ENCODE measurements at places on chromosomes 4 and X.

DNA sequence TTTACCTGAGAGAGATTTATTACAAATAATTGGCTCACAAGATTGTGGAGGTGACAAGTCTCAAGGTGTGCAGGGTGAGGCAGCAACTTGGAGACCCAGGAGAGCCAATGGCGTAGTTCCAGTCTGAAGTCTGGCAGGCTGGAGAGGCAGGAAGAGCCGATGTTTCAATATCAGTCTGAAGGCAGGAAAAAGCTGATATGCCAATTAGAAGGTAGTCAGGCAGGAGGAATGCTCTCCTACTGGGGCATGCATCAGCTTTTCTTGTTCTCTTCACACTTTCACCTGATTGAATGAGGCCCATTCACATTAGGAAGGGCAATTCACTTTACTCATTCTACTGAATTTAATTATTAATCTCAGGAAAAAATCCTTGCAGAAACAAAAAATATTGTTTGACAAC, 1351.7 kb upstream of the ADGRL3 start:
- DNase-seq, result no peak

DNA sequence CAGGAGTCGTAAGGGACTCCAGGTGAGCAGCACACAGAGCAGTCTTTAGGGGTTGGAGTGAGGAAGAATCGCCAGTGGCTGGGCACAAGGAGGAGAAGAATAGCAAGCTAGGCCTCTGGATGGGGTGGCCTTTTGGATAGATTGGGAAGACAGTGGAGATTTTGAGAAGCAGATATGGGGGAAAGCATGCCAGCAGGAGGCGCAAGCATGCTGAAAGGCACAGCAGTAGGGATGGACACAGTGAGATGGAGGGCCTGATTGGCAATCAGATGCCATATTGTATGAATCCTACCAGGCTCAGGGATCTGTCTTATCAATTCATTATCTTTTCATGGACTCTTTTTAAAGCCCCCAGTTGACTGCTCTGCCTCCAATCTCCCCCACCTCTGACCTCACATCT, 60.4 kb upstream of the MAGEA4 start:
- DNase-seq, result no peak

DNA sequence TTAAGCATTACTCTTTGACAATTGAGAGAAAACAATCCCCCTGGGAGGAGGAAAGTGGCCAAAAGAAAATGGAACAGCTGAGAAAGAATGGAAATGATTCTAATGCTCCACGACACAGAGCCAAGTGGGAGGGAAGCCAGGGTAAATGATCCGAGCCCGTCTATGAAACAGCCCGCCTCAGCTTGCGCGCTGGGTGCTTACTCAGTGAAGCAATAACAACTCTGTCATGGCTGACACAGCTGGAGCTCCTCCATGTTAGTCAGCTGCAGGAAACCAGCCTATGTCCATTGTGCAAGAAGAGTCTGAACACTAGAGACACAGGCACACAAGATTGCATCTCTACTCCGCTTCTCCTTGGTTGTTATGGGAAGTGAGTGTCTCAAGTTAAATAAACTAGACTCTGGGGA, 19.3 kb downstream of the NOA1 start:
- DNase-seq, result no peak

- no peak for DNase-seq
Observed at GRCh38 chrX:119728487-119728886, 29.9 kb upstream of the SOWAHD start.

GRCh38 chr4:186642530-186642929, 81.1 kb downstream of the FAT1 start:
- DNase-seq, result no peak

DNA sequence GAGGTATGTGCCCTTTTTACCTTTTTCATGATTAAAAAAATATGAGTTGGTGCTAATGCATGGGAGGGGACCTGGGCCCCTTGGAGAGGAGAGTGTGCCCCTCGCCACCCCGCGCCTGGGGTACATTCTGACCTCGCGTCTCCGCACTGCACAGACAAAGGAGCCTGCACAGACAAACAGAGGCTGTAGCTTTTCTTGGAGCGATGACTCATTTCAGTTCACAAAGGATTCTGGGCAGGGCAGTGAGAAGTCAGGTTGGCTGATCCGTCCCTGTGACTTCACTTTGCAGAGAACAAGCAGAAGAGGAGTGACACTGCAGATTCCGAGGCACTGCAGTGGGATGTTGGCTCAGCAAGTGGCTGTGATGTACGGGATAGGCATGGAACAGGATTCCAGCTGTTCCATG, 82.9 kb downstream of the STOX2 start:
- no peak for DNase-seq

DNA sequence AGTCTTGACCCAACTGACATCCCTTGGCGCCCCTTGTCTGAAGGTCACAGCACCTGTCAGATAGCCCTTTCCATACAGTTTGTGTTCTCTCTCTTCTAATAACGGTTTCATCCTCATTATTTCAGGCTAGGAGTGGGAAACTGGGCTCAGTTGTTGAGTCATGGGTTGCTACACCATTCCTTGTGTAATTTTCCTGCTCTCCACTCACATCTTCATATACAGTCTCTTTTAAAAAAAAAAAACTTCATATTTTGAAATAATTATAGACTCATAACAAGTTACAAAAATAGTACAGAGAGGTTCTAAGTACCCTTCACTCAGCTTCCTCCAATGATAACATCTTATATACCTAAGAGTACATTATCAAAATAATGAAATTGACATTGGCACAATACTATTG, 60.2 kb upstream of the GRPR start:
- no peak for DNase-seq

GRCh38 chr4:104486716-104487504, 7.8 kb downstream of the CXXC4 start:
- DNase-seq, result no peak

- no peak for DNase-seq
Observed at GRCh38 chr4:184395971-184396391, 78.4 kb downstream of the IRF2 start.

- DNase-seq, result no peak
Observed at GRCh38 chrX:1686642-1687041, 71.8 kb downstream of the ASMT start.

DNA sequence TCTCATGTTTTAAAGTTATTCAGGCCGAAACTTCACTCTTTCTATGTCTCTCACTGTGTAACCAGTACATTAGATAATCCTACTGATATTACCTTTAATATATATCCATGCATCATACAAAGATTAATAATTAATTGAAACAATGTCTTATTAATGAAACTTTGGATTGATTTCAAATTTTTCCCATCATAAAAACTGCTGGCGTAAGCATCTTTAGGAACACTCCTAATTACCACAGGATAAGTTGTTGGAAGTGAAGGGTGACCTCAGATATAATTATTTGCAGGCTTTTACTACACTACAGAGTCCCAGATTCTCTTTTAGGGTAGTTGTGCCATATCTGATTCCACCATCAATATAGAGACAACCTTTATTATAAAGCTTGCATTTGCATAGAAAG, 181.3 kb upstream of the SFRP2 start:
- no peak for DNase-seq

DNA sequence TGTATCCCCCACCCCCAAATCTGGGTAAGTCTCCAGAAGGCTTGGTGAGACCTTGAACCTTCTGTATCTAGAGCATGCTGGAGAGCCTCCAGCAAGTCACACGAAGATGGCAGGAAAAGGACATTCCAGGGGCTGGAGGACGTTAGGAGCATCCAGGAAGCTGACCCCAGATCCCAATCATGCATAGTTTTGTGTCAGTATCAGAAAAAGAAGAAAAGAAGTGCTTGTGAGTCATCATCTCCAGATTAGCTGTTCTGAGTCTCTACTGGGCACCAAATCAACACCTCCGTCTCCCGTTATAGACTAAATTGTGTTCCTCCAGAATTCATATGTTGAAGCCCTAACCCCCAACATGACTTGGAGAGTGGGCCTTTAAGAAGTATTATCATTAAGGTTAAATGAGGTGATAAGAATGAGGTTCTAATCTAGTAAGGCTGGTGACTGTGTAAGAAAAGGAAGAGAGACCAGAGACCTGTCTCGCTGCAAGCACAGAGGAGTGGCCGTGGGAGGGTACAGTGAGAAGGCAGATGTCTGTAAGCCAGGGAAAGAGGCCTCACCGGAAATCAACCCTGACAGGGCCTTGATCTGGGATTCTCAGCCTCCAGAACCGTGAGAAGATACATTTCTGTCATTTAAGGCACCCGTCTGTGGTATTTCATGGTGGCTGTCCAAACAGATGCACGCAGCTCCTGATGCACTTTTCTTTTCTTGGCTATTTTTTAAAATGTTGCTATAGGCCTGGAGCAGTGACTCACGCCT, 38.1 kb upstream of the CLDN24 start:
- peak; percentile 9 for DNase-seq

GRCh38 chr4:15547392-15547791, 77.7 kb downstream of the CC2D2A start:
- no peak for DNase-seq

DNA sequence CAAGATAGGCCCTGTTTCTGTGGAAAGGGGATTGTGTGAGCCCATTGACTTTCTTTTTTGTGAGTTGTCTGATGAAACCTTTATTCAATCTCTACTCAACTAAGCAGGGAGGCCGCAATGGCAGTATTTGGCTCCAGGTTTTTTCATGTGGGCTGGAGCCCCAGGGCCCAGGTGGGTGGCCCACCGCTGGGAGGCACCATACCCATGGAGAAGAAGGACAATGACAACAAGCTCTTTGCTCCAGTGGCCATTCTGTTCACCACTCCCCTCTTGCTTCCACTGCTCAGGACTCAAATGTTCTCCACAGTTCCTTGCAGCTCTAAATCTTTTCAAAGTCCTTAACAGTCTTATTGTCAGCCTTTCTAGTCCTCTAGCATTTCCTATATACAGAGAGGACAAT, 54.1 kb downstream of the HOPX start:
- no peak for DNase-seq

DNA sequence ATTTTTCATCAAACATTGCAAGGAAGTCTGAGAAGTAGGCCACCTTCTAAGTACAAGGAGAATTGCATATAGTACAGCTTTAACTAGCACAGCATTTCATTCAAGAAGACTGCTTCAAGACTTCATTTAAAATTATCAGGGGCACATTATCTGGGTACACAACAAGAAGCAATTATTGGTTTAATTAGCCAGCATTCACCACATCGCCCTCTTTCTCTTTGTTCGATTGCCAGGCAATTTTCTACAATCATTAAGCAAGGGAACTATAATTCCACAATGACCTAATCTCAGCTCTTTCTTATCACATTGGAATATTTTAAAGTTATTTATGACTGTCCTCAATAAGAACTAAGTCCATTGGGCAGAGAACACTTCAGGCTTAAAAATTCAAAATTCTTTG, 1347.1 kb upstream of the PABPC4L start:
- no peak for DNase-seq

DNA sequence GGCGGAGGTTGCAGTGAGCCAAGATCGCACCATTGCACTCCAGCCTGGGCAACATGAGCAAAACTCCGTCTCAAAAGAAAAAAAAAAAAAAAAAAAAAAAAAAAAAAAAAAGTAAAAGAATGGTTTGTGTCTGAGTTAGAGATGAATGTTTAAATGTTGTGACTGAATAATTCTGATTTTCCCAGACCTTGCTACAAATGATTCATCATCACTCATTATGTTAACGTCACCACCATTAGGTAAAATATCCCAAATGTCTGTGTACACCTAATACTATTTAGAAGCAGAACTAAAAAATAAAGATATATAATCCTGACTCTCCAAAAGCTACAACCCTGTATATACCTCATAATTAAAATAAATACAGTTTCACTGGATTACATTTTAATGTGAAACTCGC, 70.8 kb downstream of the HHIP start:
- no peak for DNase-seq

DNA sequence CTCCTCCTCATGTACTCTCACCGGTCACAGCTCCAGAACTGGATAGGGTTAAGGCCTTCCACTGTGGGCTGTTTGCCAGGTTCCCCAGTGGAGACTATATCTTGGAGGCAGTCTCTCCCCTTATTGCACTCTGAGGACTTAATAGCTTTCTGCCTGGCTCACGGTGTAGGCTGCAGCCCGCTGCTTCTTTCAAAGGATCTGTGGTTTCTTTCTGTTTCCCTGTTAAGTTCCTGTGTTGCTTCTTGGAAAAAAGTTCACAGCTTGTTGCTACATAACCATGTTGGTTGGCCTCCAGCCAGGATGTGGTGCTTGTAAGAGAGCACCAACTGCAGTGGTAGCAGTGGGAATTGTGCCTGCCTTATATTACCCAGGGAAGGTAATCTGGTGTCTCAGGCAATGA, 24.9 kb upstream of the ZDHHC15 start:
- DNase-seq, result peak; percentile 72

GRCh38 chr4:55611358-55612059, 19.5 kb upstream of the PDCL2 start:
- no peak for DNase-seq

DNA sequence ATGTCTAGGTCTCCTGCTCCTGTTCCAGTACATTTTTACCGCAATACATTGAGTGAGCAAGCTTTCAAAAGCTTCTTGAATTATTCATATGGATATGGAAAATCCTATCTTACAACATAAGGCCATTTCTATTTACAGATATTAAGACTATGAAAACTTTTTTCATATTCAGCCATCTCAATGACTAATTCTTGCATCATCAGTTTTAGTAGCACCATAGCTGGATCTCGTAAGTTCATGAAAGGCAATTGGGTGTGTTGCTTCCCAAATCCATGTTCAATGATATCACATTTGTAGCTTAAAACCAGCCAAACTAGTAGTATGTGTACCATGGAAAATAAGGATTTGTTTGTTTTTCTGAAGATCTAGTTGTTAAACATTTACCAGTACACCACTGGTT, 118.3 kb upstream of the GABRA2 start:
- no peak for DNase-seq

DNA sequence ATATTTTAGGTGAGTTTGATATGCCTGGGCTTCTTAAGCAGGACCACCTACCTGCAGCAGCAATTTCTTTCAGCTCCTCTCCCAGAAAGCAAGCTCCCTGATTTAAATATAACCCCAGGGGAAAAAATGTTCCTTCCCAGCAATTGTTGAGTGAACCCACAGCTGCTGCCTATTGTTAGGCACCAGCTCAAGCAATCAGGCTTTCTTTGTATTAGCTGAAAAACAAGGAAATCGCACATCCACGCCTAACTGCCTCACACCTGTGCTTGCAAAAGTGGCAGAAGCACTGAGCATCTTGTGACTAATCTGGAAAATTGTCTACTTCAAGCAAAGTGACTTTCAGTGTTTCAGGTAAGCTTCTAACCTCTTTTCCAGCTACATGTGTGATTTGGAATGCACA, 432.2 kb downstream of the SMARCA1 start:
- no peak for DNase-seq

GRCh38 chr4:4316150-4316495, 26.1 kb downstream of the ZBTB49 start:
- no peak for DNase-seq

- no peak for DNase-seq
Observed at GRCh38 chr4:108140328-108140727, 28.4 kb downstream of the LEF1 start.

GRCh38 chr4:176545872-176546271, 226.1 kb downstream of the SPCS3 start:
- no peak for DNase-seq

GRCh38 chrX:143642426-143642825, 6.5 kb upstream of the SLITRK4 start:
- no peak for DNase-seq

DNA sequence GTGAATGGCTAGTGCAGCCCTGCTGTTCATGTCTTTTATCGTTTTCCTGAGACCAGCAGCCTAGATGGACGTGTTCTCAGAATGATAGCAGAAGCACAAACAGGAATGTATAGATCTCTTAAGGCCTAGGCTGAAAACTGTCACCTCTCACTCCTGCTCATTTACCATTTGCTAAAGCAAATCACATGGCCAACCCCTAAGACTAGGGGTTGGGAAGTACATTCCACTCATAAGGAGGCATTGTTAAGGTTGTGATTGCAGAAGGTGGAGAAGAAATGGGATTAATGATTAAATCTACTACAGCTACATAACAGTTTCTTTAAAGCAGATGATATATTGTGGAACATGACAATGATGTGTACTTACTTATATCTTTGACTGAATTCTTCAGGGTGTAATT, 536.8 kb upstream of the FTHL17 start:
- DNase-seq, result no peak

All from upper lobe of right lung (tissue), 1 donor.